ENCODE measurements at places on chromosomes 12 and 14.

GRCh38 chr12:104714369-104714768 lies 243.7 kb downstream of the SLC41A2 start:
- DNase-seq: no peak

DNA sequence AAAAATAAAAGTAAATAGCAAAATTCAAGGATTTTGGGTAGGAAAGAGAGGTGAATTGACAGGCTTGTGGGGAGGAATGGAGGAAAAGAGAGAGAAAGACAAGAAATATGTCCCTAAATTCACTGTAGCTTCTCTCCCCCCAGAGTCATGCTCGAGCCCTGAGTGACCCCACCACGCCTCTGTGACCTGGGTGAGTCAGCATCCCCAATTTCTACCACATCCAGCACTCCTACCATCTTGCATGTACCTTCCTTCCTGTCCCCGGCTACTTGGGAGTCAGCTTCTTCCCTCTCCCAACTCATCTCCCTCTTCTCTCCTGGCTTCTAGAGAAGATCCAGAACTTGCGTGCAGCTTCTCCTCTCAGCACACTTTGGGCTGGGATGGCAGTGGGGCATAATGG lies 9.8 kb downstream of the ZNF219 start:
- DNase-seq: no peak

GRCh38 chr14:100362311-100362927 lies 39.3 kb downstream of the SLC25A47 start:
- DNase-seq: no peak

GRCh38 chr12:47813511-47814196 lies 6.0 kb downstream of the HDAC7 start:
- DNase-seq: peak; percentile 63

DNA sequence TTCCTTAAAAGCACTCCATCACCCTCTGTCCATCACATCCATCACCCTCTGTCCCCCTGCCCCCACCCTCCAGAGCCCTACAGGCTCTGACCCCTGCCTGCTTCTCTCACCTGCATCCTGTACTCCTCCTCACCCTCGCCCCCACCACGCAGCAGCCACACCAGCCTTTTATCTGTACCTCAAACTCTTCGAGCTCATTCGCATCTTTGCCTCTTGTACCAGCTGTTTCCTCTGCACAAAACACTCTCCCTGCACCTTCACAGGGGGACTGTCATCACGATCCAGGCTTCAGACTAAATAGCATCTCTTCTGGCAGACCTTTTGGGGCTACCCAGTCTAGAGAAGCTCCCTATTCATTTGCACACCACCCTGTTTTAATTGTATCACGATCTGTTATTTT lies 24.1 kb downstream of the TMEM229B start:
- DNase-seq: no peak

DNA sequence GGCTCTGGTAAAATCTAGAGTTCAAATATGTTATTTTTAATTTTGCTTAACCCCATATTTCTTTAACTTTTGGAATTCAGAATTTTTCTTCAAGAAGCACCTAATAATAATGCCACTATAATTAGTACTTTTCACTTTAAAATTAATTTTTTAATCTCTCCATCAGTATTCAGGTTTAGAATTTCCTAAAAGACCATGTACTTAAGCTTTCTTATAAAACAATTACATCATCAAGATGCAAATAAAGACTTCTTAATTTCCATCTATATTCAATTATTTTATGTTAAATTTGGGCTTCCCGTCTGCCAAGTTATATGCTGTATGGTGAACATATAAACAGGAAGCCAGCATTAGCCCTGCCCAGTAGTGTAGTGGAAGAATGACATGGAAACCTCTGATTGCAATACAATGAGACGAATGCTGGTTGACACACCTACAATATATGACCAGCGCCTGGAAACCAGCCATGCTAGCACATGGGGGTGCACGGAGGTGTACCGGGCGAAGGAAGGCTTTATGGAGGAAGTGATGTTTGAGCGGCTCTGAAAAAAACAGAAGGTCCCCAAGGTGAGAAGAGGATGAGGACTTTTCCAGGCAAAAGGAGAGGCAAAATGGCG lies 82.2 kb downstream of the LLPH start:
- DNase-seq: no peak

- no peak for DNase-seq
These were observed 31.3 kb downstream of the ACTN1 start for GRCh38 chr14:68947802-68948201.

- no peak for DNase-seq
These were observed 5.9 kb upstream of the SIVA1 start for GRCh38 chr14:104746934-104747481.

GRCh38 chr12:91219919-91220318 lies 37.3 kb upstream of the DCN start:
- no peak for DNase-seq

GRCh38 chr14:97264516-97265230 lies 467.5 kb downstream of the VRK1 start:
- DNase-seq: no peak

DNA sequence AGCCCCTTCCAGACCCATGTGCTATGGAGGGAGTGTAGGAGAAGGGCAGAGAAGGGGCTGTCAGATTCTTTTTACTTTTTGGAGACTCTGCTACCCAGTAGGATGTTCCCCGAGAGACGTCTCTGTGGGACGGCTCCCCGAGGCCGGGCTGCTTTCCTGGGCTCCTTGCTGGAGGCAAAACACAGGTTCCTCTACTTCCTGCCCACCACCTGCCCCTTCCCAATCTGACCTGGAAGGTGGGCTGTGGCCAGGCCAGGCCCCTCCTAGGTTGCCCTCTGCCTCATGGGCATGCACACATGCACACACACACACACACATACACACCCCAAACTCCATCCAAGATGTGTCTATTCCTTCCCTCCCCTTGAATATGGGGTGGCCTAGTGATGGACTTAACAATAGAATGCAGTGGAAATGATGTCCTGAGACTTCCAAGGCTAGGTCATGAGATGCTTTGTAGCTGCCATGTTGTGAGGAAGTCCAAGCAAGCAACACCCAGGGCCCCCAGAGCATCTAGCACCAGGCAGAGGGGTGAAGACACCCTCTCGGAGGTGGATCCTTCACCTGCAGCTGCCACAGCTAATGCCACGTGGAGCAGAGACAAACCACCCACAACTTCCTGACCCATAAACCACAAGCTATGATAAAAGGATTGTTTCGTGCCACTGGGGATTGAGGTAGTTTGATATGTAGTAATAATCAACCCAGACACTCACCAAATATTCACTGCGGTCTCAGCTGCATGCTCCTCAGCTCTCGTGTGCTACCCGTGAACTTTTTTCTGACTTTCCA lies 1.6 kb upstream of the ASB2 start:
- DNase-seq: no peak

- no peak for DNase-seq
These were observed 36.6 kb upstream of the PIK3C2G start for GRCh38 chr12:18224745-18225144.

- no peak for DNase-seq
These were observed 30.8 kb downstream of the TTC7B start for GRCh38 chr14:90785471-90785870.

GRCh38 chr12:46794593-46795190 lies 31.1 kb downstream of the SLC38A4 start:
- DNase-seq: no peak

- DNase-seq: no peak
These were observed 39.4 kb downstream of the SDR9C7 start for GRCh38 chr12:56894698-56895368.

All from GM12892 (cell line).